ENCODE measurements at places on chromosomes 11 and 22. TPM values are rescaled to one million over a fixed set of nuclear protein-coding genes. Genes with fewer than 3 reads are reported as not detected.

Gene TSGA10IP
- 2.0 TPM for total RNA-seq

Gene OMP
- not detected for total RNA-seq

DNA sequence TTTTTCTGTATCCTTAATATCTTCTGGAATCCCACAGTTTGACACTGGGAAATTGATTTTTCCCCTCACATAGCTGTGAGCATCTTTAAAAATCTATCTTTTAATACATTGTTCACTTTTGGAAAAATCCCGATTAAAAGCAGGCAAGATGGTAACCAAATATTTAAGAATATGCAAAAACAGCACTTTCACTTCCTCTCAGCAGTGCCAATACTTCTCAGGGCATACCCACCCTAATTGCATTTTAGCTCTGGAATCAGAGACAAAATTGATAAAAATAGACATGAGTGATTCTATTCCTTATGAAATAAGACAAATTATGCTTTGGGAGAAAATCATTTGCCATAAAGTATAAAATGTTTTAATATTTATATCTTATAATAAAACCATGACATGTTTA, 168.5 kb upstream of the CCDC90B start:
- DNase-seq, result no peak

DNA sequence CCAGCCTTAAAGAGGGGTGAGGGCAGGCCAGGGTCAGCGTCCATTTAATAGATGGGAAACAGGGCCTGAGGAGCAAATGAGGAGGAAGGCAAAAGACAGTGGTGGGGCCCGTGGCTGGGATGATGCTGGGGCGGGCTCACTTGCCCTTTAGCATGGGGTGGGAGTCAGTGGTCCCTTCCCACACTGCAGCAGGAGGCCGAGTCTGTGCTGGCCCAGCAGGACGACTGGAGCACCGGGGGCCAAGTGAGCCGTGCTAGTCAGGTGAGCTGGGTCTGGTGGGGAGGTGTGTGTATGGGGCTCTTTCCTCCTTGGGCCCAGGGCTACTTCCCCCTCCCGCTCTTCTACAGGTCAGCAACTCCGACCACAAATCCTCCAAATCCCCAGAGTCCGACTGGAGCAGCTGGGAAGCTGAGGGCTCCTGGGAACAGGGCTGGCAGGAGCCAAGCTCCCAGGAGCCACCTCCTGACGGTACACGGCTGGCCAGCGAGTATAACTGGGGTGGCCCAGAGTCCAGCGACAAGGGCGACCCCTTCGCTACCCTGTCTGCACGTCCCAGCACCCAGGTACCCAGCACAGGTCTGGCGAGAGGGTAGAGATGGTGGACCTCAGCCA, 12.8 kb downstream of the SCYL1 start:
- no peak for DNase-seq

GRCh38 chr11:113991718-113992458, 17.0 kb downstream of the HTR3A start:
- DNase-seq, result no peak

DNA sequence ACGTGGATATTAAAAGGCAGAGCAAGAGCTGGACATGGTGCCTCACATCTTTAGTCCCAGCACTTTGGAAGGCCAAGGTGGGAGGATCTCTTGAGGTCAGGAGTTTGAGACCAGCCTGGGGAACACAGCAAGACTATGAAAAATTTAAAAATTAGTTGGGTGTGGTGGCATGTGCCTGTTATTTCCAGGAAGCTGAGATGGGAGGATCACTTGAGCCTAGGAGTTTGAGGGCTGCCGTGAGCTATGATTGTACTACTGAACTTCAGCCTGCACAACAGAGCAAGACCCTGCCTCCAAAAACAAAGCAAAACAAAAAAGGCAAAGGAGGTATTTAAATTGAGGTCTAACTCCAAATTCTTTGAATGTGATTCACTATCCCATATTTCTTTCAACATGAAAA, 23.5 kb downstream of the RDX start:
- DNase-seq, result no peak
